ENCODE measurements at places on chromosomes 5 and 9. TPM values are rescaled to one million over a fixed set of nuclear protein-coding genes. Genes with fewer than 3 reads are reported as not detected.

The GLRA1 gene
- not detected for total RNA-seq

The DEPDC1B gene
- total RNA-seq: 11.3 TPM

The CDKN2A gene
- total RNA-seq: 3.9 TPM

The PDLIM4 gene
- 0.39 TPM for total RNA-seq

The PRRX2 gene
- total RNA-seq: 0.66 TPM

The ZNF354C gene
- 6.0 TPM for total RNA-seq
